ENCODE measurements at places on chromosomes 3 and 15.

GRCh38 chr3:128879991-128880390 is 571 bp downstream of the ACAD9 start:
- peak; percentile 1 for DNase-seq

- DNase-seq = no peak
Measured at GRCh38 chr15:40111888-40112287, 3.2 kb upstream of the BMF start.

GRCh38 chr3:186967686-186968085 is 37.4 kb downstream of the ST6GAL1 start:
- no peak for DNase-seq

- DNase-seq = no peak
Measured at GRCh38 chr3:140595295-140595694, 82.6 kb upstream of the TRIM42 start.

GRCh38 chr3:43000387-43000786 is 21.3 kb downstream of the GASK1A start:
- no peak for DNase-seq

- no peak for DNase-seq
Measured at GRCh38 chr15:82128401-82129148, 82.8 kb upstream of the MEX3B start.

DNA sequence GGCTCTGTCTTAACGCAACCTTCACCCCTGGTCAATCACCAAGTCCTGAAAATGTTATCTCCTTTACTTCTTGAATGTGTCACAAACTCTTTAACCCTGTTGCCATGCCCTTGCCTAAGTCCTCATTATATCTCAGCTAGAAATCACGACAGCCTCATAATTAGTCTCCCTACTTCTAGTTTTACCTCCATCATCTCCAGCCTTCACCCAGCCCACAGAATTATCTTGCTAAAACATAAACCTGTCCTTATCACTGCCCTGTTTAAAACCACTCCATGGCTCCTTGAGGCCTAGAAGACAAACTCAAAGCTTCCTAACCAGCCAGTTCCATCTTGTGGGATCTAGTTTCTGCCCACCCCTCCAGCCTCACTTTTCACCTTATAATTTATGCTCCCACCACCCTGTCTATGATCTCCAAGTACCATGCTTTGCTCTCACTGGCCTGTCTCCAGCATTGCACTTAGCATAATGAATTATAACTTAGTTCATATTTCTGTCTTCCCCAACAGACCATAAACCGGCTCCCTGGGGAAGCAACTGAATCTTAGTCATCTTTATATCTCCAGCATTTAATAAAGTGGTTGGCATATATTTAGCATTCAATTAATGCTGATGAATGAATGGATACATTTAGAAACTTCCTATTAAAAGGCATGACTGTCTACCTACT is 39.2 kb downstream of the GPR176 start:
- no peak for DNase-seq

DNA sequence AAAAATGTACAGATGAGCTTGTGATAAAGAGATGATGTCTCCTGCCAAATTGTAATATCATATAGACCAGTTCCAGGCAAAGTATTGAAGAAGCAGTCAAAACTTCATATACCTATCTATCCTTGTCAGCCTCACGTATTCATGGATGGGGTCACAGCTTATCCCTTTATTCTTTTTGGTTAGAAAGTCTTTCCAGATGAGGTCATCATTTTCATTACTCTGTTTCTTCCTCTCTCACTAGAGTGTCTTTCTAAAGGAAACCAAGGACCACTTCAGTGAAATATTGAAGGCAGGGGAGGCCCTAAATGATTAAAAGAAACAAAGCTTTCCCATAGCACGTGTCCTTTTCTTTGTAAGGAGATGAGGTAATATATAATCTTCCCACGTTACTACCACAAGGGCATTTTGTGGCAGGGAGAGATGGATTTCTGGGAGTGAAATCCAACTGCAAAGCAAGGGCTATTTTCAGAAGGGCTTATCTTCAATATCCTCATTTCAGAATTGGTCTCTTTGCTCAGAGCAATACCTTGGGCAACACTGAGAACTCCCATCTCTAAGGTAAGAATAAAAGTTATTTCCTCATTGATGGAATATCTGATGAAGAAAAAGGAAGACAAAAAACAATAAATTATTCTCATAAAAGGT is 260.2 kb downstream of the TIGIT start:
- no peak for DNase-seq

GRCh38 chr3:106611841-106612240 is 743.0 kb upstream of the CBLB start:
- DNase-seq = no peak

DNA sequence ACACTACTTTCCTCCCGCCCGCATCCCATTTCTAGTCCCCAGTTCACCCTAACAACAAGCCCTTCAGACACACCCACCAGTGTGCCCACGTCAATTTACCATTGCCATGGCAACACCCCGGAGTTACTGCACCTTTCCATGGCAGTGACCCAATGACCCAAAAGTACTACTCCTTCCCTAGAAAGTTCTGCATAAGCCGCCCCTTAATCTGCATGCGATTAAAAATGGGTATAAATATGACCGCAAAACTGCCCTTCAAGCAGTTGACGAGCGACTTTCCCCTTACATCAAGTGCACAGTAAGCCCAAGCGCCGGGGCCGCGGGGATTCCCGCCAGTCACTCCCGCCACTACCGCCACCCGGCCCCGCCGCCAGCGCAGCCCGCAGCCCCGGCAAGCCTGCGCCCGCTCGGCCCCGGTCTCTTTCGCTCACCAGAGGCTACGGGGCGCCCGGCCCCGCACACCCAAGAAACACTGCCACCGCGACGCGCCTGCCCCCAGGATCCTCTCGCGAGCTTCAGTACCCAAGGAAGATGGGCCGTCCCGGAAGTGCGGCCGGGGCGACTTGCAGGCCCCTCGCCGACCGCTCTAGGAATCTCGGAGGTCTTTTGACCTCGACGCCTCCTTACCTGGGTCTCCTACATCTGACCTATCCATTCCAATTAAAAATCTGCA is 27.2 kb upstream of the ZNF502 start:
- no peak for DNase-seq

- DNase-seq = no peak
Measured at GRCh38 chr3:60827666-60828065, 423.6 kb downstream of the FHIT start.

- DNase-seq = peak; percentile 25
Measured at GRCh38 chr3:49803465-49804140, 542 bp downstream of the INKA1 start.

DNA sequence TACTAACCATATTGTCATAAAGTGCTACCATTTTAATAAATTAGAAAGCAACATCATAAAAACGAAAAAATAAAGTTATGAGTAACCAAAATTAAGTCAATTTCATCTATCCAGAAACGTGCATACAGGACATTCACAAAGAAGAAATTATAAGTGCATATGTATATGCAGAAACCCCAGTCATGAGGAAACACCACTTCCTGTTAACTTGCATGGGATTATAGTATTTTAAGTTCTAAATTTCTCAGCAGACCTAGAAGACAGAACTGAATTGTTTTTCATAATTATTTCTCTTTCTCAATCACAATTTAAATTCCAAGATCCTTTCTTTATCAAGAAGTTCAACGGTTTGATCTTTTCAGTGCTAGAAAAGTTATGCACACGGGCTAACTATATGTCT is 1.4 kb upstream of the KBTBD8 start:
- DNase-seq = no peak

- no peak for DNase-seq
Measured at GRCh38 chr3:48688032-48688736, 2.5 kb upstream of the NCKIPSD start.

DNA sequence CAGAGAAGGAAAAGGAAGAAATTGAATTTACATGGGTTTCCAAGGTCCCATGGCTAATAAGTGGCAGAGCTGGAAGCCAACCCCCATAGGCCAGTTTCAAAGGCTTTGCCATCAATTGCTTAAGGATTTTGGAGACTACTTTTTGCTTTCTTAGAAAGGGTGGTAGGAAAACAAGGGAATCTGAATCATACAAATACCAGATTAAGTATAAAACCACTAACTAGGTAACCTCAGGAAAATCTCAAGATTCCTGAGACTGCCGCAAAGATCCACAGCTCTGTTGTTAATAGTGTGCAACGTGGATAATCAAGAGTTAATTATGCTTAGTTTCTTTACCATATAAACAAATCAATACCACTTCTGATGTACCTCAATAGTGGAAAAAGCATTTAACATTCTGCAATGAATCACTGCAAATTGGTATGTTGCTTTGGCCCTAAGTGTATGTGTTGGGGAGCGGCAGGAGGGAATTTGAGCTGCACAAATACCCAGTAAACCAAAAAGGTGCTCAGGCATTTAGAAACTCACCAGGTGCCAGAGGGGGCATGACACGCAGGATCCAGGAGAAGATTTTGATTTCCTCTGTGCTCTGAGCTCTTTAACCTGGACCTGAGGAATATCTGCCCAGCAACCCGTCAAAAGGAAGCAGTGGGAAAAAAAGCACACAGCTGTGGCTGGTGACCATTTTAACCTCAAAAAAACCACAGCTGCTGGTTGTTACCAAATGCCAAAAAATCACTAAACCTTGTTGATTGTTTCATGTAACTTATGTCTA is 22.0 kb downstream of the AADAC start:
- no peak for DNase-seq

GRCh38 chr15:85314633-85315032 is 65.8 kb upstream of the AKAP13 start:
- no peak for DNase-seq

- no peak for DNase-seq
Measured at GRCh38 chr15:40852529-40852928, 8.7 kb downstream of the SPINT1 start.

DNA sequence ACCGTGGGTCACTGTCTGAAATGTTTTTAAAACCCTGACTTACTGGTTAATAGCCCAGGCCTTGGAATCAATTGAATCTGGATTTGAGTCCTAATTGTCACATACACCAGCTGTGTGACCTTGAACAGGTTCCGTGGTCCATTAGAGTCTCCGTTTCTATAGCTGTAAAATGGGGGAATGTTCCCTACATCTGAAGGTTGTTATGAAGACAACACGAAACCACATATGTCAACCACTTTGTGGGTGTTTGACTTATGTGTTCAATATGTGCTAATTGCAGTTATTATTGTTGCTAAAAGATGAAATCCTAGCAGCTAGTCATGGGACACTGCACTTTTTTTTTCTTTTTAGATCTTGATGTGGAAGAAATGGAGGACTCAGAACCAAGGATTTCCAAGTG is 35.3 kb downstream of the ZBTB38 start:
- DNase-seq = no peak

- no peak for DNase-seq
Measured at GRCh38 chr3:124797426-124797945, 67.2 kb downstream of the UMPS start.

DNA sequence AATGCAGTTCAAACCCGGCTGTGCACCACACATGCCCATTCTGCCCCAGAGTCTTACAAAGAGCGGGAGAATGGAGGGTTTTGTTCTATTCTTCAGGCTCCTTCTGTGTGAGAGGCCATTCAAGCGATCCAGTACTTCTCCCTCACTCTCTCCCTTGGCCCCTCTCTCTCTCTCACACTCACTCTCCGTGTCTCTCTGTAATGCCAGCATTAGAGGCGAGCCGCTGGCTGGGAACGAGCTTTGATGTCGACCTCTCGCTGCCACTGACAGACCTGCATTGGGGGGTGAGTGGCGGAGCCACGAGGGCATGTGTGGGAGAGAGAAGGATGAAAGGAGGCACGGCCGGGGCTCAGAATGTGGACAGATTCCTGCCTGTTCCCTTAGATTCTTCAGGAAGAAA is 231.7 kb upstream of the ARRDC4 start:
- DNase-seq = no peak

DNA sequence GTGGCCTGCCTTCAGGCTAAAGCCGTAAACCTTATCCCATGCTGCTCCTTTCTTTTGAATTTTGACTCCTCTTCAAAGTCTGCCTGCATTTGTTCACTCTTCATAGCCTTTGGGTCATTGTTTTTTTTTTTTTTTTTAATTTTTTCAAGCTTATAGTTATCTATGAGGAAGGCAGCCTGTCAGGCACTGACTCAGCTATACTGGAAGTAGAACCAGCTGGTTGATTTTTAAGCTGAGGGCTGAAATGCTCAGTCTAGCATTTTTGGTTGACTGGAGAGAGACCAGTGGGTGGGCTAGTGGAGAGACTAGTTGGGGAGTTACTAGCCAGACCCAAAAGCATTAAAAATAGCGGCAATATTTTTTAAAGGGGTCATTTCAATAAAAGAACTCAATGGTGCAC is 44.1 kb downstream of the C3orf20 start:
- DNase-seq = no peak

DNA sequence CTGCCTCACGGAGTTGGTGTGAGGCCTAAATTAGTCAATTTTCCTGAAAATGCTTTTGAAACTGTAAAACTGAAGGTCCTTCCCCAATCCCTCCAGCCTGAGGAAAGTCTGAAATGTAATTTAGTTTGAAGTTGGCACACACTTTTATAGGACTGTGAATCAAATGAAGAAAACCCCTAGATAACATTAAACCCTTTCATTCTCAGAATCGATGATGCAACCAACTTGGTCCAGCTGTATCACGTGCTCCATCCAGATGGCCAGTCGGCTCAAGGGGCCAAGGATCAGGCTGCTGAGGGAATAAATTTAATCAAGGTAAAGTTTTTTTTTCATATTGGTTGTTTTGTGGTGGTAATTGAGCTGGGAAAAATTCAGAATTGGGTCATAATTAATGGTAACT is 11.7 kb downstream of the MRPS22 start:
- no peak for DNase-seq

DNA sequence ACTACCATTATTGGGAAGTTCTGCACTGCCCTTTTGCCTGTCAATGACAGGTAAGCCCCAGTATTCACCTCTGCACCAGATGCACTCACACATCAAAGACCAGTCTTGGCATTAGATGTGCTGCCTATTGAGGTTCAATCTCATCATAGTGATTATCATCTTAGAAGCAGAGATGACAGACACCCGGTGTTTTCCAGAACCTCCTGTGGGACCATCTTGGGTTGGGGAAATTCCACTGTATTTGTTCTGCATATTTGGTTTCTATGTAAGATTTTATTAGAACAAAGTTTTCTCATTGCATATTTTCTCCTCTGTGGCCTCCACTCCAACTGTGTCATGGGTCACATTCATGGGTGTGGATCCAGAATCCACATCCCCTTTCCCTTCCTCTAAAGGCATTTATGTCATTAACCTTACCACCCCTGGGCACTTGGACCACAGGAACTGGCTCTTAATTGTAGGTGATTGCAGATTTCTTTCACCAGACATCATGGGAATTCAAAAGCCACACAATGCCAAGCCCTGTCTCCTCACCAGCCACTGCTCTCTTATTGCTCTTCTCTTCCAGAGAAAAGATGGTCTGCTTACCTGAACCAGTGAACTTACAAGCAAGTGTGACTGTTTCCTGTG is 31.2 kb downstream of the PLA1A start:
- DNase-seq = no peak
